Cardiac septum (tissue), 1 donor: ENCODE measurements at places on chromosomes 6 and 20.

- peak; percentile 93 for DNase-seq
These were observed 11.5 kb upstream of the SNHG17 start for GRCh38 chr20:38446441-38447209.

DNA sequence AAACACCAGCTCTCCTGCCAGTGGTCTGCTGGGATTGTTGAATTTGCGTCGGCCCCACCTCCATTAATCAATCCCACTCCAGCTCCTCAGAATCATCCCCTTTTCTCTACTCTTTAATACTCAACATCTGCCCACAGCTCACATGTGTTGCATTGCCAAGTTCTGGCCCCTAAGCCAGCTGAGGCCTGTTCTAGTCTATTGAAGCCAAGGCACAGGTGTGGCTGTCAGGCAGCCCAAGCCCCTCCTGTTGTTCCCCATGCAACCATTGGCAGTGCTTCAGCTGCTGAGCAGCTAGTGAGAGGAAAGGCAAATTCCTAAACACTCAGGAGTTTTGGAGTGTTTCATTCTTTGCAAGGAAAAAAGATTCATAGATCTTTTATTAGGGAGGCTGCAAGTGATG is 128.0 kb upstream of the NT5E start:
- no peak for DNase-seq

DNA sequence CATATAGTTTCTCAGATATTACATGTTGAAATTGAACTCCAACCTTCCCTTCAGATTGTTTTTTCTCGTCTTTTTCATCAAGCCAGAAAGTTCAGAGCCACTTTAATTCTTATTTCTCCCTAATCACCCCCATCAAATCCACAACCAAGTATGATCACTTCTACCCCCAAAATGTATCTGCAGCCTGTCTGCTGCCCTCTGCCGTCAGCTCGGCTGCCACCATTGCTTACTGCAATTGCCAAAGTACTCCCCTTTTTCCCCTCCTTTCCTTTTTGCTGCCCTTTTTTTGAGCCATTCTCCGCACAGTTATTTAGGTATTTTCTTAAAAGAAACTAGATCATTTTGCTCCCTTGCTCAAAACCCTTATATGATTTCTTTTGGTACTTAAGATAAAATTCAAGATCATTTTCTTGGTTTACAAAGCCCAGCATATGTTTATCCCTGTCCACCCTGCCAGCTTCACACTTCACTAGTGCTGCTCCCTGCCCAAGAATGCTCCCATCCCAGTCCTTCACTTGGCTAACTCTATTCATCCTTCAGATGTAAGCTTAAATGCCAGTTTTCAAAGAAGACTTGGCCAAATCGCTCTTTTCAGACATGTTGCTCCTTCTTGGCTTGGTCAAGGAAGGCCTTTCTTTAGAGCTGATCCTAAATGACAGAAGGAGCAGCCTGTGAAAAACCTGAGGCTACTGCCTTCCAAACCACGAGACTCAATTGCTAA is 63.7 kb downstream of the SH3BGRL2 start:
- no peak for DNase-seq

DNA sequence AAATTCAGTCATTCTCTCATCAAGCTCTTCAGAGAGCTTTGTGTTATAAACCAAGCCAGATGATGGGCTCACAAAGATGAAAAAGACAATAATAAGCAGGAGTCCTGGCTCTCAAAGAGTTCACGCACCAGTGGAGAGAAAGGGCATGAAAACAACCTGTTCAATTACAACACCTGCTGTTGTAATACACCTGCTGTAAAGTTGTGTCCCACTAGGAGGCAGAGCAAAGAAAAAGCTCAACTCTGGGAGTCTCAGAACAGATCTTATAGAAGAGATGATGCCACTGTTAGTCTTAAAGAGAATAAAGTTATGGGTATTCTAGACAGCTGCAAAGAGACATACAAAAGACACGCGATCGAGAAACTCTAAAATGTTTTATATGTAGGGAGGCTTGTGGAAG is 100.6 kb downstream of the DCDC2 start:
- DNase-seq, result no peak

DNA sequence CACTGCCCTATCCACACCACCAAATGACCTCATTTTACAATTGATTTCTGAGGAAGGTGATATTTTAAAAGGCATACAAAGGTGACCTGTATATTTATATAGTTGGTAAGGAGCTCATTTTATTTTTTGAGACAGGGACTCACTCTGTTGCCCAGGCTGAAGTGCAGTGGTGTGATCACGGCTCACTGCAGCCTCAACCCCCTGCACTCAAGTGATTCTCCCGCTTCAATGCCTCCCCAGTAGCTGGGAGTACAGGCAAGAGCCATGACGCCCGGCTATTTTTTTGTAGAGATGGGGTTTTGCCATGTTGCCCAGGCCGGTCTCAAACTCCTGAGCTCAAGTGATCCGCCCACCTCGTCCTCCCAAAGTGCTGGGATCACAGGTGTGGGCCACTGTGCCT is 13.0 kb downstream of the NCOA5 start:
- no peak for DNase-seq

DNA sequence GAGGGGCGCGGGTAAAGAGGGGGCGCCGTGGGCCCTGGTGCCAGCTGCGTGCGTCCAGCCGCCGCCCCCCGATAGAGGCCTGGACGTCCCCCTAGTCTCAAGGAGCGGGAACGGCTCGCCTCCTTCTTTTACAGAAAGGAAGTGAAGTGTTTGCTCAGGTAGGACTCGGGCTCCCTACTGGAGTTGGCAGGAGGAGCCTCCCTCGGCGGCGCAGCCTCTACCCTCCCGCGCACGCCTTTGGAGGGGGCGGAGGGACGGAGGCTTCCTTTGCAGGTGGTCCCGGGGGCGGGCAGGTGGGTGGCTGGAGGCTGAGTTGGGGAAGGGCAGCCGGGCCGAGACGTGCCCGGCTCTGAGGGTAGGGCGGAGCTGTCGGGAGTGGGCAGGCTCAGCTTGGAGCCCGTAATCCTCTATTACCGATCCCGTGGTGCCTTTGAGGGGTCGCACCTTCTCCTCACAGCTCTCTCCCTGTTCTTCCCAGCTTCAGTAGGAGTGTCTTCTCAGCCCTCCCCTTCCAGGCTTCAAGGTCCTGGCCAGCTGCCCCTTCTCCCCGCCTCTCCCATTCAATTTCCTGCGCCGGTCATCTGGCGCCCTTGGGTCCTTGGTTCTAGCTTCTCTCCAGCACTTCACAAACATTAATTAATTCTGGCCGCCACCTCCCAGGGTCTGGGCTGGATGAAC is 728 bp downstream of the ITPR3 start:
- no peak for DNase-seq

GRCh38 chr20:21100578-21101452 is 5.3 kb downstream of the LINC00237 start:
- DNase-seq, result no peak

GRCh38 chr6:4788953-4789584 is 12.9 kb downstream of the CDYL start:
- no peak for DNase-seq

GRCh38 chr20:4885877-4886276 is 115.4 kb downstream of the SLC23A2 start:
- DNase-seq, result no peak

- DNase-seq, result no peak
These were observed 5.5 kb downstream of the MYLK4 start for GRCh38 chr6:2745246-2745645.

- no peak for DNase-seq
These were observed 138.9 kb downstream of the TENT5A start for GRCh38 chr6:81613606-81614005.

- DNase-seq, result peak; percentile 81
These were observed 68.4 kb downstream of the RSPO3 start for GRCh38 chr6:127186889-127187288.

GRCh38 chr6:148720406-148720805 is 26.4 kb upstream of the UST start:
- no peak for DNase-seq

DNA sequence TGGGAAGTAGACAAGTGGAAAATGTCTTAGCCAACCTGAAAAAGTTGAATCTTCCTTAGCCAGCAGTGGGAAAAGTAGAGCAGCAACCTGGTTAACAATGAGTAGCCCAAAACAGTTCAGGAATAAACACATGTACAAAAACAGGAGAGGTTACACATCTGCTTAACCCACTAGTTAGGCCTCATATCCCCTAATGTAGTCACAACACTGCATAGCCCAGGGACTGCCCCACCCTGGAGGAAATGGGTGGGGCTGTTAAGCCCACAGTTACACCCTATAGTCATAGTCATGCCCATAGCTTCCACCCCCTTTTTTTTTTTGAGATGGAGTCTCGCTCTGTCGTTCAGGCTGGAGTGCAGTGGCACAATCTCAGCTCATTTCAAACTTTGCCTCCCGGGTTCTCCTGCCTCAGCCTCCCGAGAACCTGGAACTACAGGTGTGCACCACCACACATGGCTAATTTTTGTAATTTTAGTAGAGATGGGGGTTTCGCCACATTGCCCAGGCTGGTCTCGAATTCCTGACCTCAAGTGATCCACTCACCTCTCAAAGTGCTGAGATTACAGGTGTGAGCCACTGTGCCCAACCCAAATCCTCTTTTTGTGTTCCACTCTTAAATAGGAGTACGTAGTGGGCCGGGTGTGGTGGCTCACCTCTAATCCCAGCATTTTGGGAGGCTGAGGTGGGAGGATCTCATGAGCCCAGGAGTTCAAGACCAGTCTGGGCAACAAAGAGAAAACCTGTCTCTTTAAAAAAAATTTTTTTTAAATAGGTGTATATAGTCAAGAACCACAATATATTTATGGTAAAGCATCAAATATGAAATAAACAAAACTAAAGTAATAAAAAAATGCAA is 24.5 kb downstream of the ILRUN start:
- no peak for DNase-seq

DNA sequence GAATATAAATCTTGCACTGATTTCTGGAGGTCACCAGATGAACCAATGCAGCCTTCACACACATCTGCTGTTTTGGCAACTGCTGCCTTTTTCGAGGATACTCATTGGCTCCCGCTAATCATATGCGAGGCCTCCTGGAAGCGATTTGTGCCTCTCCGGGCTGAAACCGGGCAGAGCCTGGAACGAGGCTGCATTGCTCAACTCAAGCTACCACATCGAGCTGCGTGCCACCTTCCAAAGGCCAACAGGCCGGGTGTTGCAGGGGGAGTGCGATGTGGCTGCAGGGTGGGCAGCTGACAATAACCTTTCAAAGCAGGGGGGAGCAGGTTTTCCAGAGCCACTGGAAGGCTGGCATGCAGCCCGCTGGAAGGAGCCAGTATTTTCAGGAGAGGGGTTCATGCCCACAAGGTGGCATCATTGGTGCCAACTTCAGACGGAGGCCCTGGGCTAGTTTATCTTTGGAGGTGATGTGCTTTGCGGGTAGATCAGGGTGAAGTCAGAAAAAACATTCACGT is 122.6 kb upstream of the IFNGR1 start:
- DNase-seq, result no peak

GRCh38 chr6:12313306-12313991 is 23.3 kb downstream of the EDN1 start:
- DNase-seq, result no peak

DNA sequence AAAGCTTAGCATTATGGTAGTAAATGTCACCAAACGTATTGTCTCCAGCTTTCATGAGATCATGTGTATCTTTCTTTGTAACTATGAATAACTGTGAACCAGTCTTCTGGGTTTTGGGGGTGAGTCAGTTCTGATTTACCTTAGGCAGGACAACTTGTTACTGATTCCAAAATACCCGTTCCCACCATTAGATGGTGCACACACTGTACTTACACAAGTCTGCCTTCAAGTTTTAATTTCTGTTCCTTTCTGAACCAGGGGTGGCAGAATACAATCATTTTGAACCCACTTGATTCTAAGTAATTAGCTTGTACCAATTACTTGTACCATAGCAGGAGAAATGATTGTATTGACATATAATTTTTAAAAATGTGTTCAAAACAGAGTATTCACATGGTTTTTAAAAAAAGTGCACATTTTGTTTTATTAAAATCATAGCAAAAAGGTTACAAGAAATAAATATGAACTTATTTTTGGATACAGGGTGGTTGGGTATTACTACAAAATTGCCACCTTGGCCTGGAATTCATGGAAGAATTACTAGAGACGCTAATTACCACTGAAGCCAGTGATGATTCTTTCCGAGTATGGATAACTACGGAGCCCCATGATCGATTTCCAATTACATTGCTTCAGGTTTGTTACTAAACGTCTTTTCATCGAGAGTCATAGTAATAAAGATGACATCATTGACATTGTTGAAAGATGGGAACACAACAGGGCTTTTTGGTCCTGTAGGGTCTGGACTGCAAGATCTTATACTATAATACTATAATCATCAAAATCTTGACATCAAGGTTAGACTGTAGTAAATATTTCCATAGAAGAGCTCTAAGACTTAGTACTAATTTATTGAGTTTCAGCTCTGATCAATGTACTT is 75.2 kb upstream of the GLP1R start:
- DNase-seq, result no peak

DNA sequence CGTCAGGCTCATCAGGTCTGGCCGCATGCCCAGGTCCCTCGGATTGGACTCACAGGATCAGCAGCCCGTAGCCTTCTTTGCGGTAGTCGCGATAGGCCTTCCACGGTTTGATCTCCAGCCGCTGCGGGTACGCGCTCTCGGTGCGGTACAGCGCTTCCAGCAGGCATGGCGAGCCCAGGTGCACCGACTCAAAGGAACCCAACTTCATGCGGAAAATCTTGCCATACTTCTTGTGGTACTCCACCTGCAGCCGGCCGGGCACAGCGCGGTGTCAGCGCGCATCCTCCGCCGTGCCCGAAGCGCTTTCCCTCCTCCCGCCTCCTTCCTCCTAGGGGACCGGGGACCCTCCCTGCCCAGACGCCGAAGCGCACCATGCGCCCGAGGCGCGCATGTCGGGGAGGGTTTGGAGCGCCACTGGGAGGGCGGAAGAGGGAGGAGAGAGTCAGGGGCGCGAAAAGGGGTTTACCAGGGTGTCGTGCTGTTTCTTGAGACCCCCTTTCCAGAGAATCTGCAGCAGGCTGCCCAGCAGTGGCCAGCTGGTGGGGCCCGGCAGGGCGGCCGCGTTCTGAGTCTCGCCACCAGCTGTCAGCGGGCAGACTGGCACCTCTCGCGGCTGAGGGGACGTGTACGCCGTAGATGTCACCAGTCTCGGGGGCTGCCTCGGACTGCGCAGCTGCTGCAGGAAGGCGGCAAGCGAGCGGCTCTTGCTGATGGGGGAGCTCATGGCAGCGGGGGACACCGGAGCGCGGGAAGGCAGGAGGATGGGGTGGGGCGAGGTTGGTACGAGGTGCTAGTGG is 732 bp downstream of the CYP24A1 start:
- no peak for DNase-seq

DNA sequence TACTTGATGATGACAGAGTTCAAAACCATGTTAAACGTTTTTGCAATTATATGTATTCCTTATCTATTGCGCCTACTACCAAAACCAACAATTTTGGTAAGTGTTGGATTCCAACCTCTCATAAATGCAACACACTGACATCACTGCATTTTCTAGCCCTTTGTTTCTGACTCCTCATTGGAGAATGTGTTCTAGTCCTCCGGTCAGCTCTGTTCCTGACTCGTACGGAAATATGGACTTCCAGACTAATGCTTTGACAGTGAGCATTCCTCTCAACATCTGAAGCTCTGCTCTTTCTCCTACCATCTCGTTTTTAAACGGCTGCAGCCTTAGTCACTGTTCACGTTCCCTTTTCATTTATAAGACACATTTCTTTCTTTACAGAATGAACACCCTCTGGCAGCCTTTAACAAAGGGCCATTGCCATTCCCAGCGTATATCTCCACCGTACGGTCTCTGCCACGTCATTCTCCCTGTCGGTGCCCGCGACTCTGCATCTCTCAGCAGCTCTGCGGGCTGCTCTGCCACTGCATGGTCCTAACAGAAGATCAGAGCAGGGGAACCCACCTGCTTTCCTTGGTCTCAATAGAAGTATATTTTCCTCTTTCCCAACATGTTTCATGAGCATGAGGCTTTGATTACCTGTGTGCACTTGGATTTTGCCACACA is 103.0 kb upstream of the SYNDIG1 start:
- no peak for DNase-seq
